Left renal cortex interstitium (tissue), 4 donors: ENCODE measurements at places on chromosomes 11 and 22. TPM values are rescaled to one million over a fixed set of nuclear protein-coding genes. Genes with fewer than 3 reads are reported as not detected.

GRCh38 chr11:118180300-118180703, 3.9 kb upstream of the SCN2B start:
- DNase-seq: peak; percentile 83

- no peak for DNase-seq
These were observed 460.9 kb upstream of the KIRREL3 start for GRCh38 chr11:127461241-127462064.

Gene BDNF
- polyA plus RNA-seq: 1.4 TPM

DNA sequence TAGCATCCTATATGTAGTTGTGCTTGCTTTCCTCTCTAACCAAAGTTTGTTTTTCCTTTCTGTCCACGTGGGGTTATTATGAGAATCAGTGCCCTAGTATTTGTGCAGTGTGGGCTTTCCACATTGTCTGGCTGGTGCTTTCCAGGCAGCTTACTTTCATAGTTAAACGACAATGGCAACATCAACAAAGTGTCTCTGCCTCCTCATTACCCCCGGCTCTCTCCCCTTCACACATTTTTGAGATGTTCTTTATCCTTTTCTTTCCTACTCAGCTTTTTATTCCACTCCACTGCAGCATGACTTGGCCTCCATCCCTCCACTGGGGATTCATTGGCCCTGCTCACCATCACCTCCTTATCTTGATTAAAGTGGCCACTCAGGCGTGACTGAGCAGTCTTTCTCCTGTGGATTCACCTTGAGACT, 19.1 kb downstream of the SPECC1L start:
- DNase-seq: no peak

Gene FXYD2
- polyA plus RNA-seq: 486 TPM

Gene TRPC6
- polyA plus RNA-seq: 8.6 TPM

- no peak for DNase-seq
These were observed 6.6 kb downstream of the CERK start for GRCh38 chr22:46731246-46732040.

Gene UCP3
- 4.3 TPM for polyA plus RNA-seq

GRCh38 chr22:49108636-49109315, 718.9 kb downstream of the BRD1 start:
- no peak for DNase-seq

Gene LYVE1
- polyA plus RNA-seq: 67.9 TPM

- no peak for DNase-seq
These were observed 4.1 kb upstream of the MAPK11 start for GRCh38 chr22:50274311-50274710.

Gene GAL3ST1
- 41.0 TPM for polyA plus RNA-seq

- DNase-seq: no peak
These were observed 18.8 kb downstream of the P2RY2 start for GRCh38 chr11:73236854-73237253.

Gene ST14
- 29.3 TPM for polyA plus RNA-seq

Gene CHADL
- polyA plus RNA-seq: 3.6 TPM

DNA sequence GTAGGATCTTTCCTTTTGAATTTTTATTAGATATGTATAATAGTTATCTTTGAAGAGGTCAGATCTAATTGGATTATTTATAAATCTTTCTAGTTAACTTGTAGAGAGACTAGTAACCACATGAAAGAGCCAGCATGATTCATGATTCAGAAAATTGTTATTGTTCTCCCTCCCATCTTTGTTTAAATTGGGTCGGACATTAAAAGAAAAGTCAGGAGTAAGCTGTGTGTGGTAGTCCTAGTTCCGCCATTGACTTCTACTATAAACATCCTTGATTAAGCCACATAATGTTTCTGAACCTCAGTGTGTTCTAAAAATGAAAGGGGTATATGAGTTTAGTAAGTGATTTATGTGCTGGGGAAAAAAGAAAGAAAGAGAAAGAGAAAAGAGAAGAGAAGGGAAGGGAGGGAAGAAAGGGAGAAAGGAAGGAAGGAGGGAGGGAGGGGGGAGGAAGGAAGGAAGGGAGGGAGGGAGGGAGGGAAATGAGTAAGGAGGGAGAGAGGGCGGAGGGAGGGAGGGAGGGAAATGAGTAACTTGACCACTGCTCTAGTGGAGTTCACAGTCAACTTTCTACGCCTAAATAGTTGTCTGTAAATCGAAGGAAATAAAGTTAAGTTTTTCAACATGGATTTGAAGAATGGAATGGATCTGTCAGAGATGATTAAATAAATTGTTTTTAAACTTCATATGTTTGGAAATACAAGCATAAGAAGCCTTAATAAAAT, 32.9 kb downstream of the SIK2 start:
- no peak for DNase-seq

DNA sequence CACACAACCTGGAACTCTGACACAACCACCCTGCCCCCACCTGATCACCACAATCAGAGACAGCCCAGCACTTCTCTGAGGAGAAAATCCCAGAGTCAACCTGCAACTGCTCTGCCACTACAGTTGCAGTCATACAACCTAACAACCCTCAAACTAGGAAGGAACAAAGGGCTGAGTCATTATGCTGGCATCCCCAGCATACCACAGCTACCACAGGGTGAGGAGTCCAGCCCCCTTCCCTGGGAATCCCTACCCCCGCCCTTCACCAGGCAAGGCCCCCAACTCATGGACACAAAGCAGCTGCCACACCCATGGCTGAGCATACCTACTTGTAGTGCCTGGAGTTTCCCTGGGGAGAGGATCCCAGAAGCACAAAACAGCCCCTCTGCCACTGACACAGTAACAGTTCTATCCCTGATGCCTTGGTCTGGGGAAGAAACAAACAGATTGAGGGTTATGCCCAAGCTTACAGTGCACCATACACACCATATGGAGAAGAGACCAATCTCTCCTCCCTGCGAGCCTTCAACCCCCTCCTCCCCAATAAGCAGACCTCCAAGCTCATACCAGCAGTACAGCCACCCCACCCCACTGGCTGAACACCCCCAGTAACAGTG, 68.5 kb upstream of the C11orf58 start:
- DNase-seq: no peak

Gene P2RY2
- 1.0 TPM for polyA plus RNA-seq

GRCh38 chr11:127042445-127042844, 41.9 kb upstream of the KIRREL3 start:
- DNase-seq: no peak

- DNase-seq: no peak
These were observed 34.8 kb upstream of the SWAP70 start for GRCh38 chr11:9629064-9629463.

- DNase-seq: no peak
These were observed 539 bp downstream of the USH1C start for GRCh38 chr11:17543574-17544180.

DNA sequence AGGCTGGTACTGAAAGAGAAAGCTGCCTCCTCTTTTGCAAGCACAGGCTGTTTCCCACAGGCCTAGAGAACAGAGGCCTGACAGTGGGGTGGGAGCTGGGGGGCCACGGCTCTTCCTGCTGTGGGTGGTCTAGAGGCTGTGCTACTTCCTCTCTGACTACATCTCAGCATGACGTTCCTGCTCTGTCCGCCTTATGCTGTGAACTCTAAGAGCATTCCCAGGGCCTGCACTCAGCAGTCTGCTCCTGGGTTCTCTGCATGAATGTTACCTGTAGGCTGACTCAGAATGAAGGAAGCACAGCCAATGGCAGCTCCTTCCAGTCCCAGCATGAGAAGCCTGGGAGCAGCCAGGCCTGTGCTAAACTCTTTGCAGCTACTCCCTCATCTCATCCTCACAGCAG, 534.3 kb downstream of the NTM start:
- no peak for DNase-seq

Gene SMTNL1
- 0.14 TPM for polyA plus RNA-seq

Gene CFAP300
- 7.3 TPM for polyA plus RNA-seq

Gene APOA1
- polyA plus RNA-seq: 123 TPM

DNA sequence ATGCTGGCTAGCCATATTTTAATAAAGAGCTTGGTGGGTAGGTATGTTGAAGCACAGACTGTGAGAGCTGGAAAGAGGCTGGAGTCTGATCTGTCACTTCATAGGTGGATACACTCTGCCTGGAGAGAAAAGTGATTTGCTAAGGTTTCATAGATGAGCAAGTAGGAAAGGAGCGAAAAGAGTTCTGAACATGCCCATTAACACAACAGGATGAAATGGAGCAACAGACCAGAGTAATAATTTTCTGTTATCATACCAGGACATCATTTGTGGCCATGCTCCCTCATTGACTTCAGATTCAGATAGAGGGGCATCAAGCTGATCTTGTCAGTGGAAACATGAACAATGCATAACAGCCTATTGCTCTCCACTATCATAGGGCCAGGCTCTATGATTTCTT, 452.9 kb downstream of the JRKL start:
- no peak for DNase-seq

Gene ZP1
- polyA plus RNA-seq: not detected

GRCh38 chr11:127080735-127081134, 80.2 kb upstream of the KIRREL3 start:
- no peak for DNase-seq

Gene PAMR1
- polyA plus RNA-seq: 3.5 TPM
